Suprapubic skin (tissue), 4 donors: ENCODE measurements at places on chromosomes 3 and 15.

DNA sequence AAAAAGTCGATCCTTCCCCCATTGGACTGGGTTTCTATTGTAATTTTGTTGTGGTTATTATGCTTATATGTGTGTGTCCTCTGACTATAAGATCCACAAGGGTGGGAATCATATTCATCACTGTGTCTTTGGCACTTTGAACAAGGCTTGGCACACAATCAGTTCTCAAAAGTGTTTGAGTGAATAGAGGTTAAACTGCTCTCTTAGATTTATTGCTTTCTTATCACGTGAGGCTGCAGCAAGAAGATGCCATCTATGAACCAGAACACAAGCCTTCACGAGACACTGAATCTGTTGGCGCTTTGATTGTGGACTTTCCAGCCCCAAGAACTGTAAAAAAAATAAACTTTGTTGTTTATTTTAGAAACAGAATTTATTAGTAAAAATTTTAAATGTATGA, 295.0 kb upstream of the MDFIC2 start:
- DNase-seq, result no peak

DNA sequence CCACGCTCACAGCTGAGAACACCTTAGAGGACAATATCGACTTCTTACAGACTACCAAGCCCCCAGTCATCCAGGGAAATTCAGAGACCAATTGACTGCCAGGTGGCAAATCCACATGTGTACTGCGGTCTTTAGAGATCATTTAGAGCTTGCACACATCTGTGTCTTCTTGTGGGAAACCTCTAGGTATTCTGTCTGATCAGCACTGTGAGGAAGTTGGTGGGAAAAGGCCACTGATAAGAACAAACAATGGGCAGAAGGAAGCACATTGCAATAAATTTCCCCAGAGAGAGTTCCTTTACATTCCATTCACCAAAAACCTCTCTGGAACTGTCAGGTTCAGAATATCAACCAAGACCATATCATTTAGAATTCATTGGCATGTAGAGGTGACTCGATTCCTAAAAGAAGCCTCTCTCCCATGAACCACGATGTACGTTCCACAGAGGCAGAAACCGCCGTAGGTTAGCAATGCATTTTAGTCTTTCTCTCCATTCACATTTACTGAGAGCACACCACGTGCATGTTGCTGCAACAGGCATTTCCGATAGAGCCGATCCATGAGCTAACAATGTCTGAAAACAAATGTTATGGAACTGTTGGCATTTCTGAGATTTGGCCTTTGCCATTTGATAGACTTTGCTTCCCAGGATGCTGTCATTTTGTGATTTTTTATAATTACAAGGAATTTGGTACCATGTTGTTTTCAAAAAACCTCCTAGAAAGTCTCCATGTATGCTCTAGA, 287.3 kb upstream of the TPRG1 start:
- DNase-seq, result no peak

DNA sequence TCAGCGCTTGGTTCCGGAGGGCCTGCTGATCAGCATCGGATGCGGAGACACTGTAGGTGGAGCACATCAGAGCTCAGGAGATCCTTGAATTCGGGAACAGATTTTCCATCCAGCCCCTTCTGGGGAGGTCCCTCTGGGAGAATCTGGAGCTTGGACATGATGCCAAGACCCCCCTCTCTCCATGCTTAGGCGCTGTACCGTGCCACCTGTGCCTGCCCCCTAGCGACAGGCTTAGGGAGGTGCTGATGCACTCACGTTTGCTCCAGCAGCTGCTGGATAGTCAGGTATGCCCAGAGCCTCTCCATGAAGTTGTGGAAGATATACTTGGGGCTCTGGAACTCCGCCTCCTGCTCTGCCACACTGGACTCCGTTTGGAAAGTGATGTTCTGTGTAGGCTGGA, 9.7 kb downstream of the ITIH4 start:
- no peak for DNase-seq

DNA sequence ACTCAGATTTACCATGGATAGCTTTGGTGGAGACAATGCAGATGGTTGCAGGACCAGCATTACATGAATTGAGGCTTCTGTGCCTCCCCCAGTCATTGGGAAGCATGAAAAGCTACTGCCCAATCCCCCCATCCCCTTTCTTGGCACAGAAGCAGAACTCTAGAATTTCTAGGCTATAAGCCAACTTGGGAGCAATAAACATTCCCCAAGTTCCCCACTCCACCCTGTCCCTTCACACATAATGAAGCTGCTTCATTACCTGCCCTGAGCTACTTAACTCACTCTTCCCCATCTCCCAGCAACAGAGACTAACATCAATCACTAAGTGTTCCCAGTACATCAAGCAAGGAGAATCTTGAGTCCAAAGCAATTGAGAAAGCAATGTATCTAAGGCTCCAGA, 164.5 kb downstream of the RORA start:
- no peak for DNase-seq

- DNase-seq, result no peak
Observed at GRCh38 chr3:171458071-171458863, 1.9 kb downstream of the TNIK start.

DNA sequence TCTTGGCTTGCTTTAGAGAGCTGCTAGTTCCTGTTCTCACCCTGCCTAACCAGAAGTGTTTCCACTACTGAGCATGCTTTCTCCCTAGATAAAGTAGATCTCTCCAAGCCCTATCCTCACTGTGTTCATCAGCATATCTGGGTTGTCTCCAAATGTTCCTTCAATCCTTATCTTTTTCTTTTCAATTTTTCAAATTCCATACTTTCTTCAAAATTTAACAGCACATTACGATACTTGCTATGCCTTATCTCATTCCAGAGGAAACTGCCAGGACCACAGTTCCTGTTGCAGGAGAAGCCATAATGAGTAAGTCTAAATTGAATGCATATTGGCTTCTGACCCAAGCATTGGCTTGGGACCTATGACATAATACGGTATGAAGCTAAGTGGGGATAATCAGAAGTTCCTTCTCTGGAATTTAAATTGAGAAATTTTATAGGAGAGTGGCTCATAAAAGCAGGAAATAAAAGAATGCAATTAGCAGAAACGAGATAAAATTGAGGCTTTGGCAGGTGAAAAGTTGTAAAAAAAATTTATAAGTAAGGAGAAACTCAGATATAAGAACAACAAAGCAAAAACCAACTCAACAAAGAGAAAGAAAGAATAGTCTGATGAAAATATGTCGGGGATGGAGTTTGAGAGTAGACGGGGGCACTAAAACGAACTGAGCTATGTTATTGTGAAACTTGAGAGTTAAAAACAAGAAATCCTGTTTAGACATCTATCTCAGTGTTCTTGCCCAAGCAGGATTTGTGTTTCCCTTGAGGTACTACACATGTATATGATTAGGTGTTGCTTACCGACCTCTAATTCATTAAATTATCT, 631.7 kb upstream of the CCDC54 start:
- DNase-seq, result no peak

- no peak for DNase-seq
Observed at GRCh38 chr3:192365571-192365970, 361.8 kb downstream of the FGF12 start.

GRCh38 chr3:143298380-143298779, 178.8 kb downstream of the CHST2 start:
- no peak for DNase-seq

- DNase-seq, result no peak
Observed at GRCh38 chr15:92117261-92117731, 263.8 kb downstream of the SLCO3A1 start.

- no peak for DNase-seq
Observed at GRCh38 chr3:56928379-56929068, 126.8 kb upstream of the ARHGEF3 start.
